Umbilical cord (tissue), 2 donors: ENCODE measurements at places on chromosomes 16 and 17. TPM values are rescaled to one million over a fixed set of nuclear protein-coding genes. Genes with fewer than 3 reads are reported as not detected.
A peak's percentile ranks its signal among the peaks of the same experiment; 100 is the strongest.

- DNase-seq: no peak
These were observed 441 bp downstream of the VASN start for GRCh38 chr16:4372001-4372577.

Gene USP31
- 6.7 TPM for total RNA-seq

GRCh38 chr16:25841761-25842160 lies 150.0 kb downstream of the HS3ST4 start:
- DNase-seq: no peak

Gene RUNDC3A
- 17.3 TPM for total RNA-seq

DNA sequence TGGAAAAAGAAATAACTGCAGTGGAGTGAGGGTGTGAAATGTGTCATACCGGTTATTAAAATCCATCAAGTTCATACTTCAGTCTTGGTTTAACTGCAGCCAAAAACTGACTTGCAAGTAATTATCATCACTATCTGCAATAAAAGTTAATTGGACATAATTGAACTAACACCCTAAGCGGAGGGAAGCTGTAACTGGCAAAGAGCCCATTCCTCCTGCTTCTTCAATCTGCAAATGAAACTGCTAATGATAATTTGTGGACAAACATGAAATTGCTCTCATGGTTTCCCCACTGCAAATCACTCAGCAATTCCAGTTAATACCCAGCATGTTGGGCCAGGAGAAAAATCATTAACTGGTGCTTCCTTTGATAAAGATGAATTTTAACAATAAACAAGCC lies 46.5 kb downstream of the FAM222B start:
- DNase-seq: no peak

- no peak for DNase-seq
These were observed 3.6 kb downstream of the RNF112 start for GRCh38 chr17:19414396-19415280.

Gene MRPL45
- total RNA-seq: 7.5 TPM

- no peak for DNase-seq
These were observed 12.9 kb downstream of the G6PC1 start for GRCh38 chr17:42913522-42913921.

GRCh38 chr16:31130336-31130891 lies 5.1 kb downstream of the PRSS8 start:
- no peak for DNase-seq

DNA sequence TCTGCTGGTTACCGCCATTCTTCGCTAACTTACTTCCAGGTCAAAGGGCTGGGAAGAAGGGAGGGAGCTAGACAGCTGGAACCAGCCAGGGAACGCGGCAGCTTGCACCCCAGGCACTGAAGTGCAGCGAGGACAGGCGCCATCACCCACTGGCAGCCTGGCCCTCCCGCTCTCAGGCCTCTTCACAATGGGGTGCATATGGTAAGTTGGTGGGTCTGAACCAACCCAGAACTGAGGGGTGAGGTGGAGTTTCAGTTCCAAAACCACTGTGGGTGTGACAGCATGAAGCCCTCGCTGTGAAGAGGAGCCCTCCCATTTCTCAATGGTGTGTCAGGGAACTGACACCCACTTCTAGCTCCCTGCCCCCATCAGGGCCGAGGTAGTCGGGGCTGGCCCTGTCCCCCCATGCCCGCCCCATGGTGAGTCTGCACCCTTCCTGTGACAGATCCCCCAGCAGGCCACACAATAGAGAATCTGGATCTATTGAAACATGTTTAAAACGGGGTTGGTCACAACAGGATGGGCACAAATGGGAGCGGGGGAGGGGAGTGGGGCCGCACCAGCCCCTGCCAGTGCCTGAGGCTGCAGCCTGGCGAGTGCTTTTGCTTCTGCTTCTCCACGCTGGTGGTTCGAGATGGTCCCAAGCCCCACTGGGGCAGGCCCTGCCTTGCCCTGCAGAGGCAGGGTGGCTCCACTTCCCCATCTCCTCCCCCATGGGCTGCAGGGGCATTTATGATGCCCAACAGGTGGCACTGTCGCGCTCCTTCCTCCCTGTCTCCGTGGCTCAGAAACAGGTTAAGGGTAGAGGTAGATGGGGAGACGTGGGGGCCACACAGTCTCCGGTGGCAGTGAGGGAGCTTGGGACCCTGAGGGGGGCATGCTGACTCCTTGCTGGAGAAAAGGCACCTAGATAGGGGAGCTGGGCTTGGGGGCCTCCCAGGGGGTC lies 2.3 kb downstream of the LIMD2 start:
- no peak for DNase-seq

DNA sequence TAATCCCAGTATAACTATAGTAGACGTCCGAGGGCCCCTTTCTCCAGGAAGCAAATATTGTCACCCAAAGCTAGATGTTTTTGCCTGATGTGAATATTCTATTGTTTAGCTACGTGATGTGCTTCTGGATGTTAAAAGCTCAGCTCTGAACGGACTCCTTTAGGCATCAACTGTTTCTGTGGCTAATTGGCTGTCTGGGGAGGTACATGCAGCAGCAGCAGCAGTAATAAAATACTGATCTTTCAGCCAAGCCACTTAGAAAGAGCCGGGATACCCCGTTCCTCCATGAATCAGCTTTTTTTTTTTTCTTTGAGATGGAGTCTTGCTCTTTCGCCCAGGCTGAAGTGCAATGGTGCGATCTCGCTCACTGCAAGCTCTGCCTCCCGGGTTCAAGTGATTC lies 43.0 kb downstream of the TRARG1 start:
- DNase-seq: no peak

Gene ITGAD
- total RNA-seq: not detected

DNA sequence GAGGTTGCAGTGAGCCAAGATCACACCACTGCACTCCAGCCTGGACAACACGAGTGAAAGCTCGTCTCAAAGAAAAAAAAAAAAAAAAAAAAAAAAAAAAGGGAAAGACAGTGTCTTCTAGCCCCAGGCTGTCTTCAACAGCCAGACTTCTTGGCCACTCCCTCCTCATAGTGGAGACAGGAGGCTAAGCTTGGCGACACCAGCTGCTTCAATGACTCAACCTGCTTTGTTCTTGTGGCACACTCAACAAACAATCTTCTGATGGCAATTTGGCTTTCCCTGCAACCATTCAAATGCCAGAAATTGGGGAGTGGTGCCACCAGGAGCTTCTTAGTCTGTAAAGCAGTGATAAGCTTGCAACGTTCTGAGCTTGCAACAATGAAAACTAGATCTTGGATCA lies 290.4 kb upstream of the DYNLRB2 start:
- no peak for DNase-seq

- DNase-seq: no peak
These were observed 217.8 kb downstream of the CHD9NB start for GRCh38 chr16:52834736-52835465.

Gene APOH
- not detected for total RNA-seq

GRCh38 chr16:17335826-17336529 lies 134.8 kb downstream of the XYLT1 start:
- DNase-seq: no peak

Gene GP1BA
- total RNA-seq: 0.72 TPM

DNA sequence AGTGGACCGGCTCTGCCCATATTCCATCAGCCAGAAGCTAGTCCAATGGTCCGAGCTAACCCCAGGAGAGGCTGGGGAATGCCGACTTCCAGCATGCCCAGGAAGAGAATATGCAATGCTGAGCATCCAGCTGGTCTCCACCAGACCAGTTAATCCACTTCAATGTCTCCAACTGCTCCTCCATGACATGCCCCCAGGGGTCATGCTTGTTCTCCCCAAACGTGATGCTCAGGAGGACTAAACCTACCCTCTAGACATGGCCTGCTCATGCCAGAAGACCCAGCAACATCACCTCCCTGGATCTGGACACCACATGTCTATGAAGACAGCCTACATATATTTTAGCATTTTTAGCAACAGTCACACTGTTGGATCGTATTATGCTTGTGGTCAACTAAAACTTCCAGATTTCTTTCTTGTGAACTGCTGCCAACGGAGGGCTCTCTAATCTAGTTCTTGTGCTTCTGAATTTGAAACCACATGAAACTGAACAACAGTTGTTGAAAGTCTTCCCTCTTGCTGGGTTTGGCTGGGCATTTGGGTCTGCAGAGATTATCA lies 245.1 kb downstream of the SOX9 start:
- DNase-seq: no peak

DNA sequence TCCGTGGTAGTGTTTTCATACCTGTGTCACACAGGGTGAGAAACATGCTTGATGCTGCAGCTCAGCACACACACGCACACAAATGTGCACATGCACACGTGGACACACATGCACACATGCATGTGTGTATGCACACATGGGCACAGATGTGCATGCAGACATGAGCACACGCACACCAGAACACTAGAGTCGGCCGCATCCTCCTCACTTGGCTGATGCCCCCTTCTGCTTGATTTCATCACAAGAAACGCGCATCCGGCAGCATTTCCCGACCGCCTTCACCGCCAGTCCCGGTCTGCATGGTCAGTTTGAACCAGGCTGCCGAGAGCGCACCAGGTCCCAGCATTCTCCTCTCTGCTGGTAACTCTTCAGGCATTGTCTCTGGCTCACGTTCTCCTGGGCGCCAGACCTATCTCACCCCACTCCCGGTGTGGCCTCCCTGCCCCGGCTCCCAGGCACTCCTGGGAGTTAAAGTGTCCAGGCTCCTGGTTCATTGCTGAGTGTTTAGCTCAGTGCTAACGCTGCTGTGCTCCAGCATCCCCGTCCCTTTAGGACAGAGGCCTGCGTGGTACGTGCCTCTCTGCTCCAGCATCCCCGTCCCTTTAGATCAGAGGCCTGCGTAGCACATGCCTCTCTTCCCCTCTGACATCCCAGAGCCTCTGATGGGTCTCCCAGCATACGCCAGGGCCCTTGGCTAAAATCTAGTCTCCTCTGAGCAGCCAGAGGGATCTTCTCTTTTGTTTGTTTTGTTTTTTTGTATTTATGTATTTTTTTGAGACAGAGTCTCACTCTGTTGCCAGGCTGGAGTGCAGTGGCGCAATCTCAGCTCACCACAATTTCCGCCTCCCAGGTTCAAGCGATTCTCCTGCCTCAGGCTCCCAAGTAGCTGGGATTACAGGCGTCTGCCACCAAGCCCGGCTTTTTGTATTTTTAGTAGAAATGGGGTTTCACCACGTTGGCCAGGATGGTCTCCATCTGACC lies 16.0 kb downstream of the BAIAP2 start:
- no peak for DNase-seq

DNA sequence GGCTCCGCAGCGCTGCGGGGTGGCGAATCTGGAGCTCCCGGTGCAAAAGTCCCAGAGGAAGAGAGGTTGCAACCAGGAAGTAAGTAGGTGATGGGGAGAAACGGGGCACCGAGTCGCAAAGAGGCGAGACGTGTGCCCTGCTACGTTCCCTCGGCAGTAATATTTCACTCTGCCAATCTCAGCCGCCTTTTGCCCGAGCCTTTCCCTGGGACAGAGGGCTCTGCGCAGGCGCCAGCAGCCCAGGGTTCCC lies at the start of gene NR1D1:
NR1D1 (minus strand) TSS at position 171 of the 250 bp plus-strand sequence. CDS start 495 bp downstream, outside the sequence.
- DNase-seq: no peak

- no peak for DNase-seq
These were observed 482 bp upstream of the SSH2 start for GRCh38 chr17:29930409-29931010.

GRCh38 chr16:66566051-66566901 lies at the start of gene CMTM1:
Gene CMTM1 (plus strand): TSS chr16:66566439. CDS start chr16:66566514, 75 bp downstream.
- DNase-seq: no peak

GRCh38 chr17:81553018-81553615 lies 964 bp upstream of the FAAP100 start:
- DNase-seq: peak; percentile 85

Gene AHSP
- 61.6 TPM for total RNA-seq

DNA sequence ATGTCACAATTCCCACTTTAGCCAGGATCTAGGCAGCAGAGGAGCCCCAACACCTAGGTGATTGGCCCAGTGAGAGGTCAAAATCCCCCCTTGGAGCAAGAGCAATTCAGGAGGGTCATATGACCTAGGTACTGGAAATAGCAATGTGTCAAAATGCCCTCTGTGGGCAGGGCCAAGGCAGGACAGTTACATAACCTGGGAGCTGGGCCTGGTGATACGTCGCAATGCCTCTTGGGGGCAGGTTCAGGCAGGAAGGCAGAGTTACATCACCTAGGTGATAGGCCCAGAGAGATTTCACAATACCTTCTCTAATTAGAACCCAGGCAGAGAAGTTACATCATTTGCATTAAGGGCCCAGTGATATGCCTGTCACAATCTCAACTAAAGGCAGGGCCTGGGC lies 1906.3 kb downstream of the TP53TG3F start:
- DNase-seq: no peak

DNA sequence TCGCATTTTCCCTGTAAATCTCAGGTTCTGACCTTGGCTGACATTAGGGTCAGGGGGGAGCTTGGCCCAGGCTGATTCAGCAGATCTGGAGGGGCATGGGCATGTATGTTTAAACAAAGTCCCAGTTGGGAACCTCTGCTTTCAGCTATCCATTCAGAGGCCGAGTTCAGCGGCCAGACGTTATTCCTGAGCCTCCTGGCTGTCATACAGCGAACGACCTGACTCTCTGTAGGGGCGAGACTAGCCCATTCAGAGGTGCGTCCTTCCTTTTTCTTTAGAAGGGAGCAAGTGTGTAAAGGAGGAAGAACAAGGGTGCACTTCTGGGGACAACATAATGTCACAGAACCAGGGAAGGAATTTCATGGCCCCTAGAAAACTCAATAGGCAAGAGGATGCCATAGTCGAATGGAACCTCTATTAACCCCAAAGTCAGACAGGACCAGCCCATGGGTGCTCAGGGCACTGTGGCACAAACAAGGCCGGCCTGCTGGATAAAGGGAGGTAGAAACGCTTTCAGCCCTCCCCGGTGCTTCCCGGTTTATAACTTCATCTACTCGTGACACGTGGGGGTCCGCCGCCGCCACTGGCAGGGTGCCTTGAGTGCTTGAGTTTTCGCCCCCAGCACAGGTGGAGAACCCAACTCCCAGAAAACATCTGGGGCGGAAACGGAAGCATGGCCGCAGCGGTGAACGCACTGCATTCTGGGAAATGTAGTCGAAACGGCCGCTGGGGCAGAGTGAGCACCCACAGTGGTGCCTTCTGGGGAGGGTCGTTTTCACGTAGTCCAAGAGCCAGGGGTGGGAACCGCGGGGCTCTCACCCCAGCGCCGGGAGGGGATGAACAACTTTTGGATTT lies 33.2 kb upstream of the PLCG2 start:
- DNase-seq: peak; percentile 77

DNA sequence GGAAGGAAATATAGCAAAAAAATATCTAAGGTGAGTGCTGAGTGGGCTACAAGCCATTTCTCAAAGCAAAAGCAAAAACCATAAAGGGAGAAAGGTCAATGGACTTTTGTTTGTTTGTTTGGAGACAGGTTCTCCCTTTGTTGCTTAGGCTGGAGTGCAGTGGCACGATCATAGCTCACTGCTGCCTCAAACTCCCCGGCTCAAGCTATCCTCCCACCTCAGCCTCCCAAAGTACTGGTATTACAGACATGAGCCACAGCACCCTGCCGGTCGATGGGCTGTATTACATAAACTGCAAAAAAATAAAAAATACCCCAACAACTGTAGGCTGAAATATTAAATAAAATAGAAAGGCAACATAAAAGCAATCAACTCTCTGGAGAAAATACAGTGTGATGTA lies 3.5 kb upstream of the RBBP6 start:
- no peak for DNase-seq

- peak; percentile 82 for DNase-seq
These were observed at the start of gene ZFHX3 for GRCh38 chr16:73047536-73048291. Gene ZFHX3 (minus strand): TSS chr16:73048128. CDS start chr16:72960145, 87,983 bp downstream.
